Right lung (tissue), 10 donors: ENCODE measurements at places on chromosomes 5 and 9.

GRCh38 chr9:135814421-135815095, 92.8 kb downstream of the CAMSAP1 start:
- DNase-seq: no peak

DNA sequence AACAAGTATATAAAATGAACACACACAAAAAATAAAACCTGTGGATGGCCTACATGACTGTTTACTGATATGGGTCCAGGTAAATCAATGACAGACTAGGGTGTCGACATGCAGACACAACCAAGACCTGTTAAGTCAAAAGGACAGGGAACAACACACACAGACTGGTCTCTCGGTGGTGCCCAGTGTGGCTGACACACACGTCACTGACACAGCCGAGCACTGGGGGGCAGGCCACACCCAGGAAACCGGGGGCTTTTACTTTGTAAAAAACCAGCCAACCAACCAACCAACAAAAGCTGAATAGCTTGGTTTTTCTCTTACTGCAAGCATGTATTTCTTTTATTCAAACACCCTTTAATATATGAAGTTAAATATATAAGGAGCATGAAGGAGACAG, 5.0 kb downstream of the FAM163B start:
- DNase-seq: no peak

DNA sequence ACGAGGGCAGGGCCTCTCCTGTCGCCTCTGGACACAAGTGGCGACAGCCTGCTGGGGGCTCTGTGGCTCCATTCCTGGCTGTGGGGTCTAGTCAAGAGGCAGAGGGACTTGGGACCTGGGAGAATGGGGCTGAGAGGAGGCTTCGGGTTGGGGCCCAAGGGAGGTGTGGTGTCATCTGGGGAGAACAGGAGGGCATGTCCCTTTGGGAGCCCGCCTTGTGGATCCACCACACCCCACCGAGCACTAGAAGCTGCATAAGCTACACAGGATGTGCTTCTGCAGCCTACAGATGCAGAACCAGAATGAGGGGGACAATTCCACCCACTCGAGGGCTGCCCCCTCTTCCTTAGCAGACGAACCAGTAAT, 3.9 kb upstream of the MAN1B1 start:
- DNase-seq: no peak

- no peak for DNase-seq
These were observed 379.5 kb upstream of the GRAMD2B start for GRCh38 chr5:126043688-126044087.

DNA sequence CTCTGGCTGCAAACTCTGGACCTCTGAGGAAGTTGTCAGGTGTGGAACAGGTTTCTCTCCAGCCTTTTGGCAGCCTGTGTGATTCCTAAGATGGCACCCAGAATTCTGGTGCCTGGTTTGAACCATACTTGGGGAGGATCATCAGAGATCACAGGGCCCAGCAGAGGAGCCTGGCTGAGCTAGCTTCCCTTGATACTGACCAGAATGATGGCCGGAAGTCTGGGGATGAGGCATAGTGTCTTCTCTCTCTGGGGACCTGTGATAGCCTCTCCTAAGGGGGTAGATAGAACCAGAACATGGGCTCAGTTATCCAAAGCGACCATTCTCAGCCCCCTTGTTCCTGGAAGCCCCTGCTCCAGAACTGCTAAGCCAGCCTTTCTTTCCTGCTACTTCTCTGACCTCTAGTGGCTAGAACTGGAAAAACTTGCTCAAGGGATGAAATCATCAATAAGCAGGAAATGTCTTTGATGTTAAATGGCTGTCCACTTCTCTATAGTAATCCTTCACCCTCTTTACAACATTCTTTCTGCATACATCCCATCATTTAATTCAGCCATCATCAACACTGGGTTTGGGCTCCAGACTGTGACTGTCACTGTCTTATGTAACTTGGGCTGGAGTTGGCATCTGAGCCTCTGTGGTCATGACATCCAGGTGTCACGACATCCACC, 55.1 kb downstream of the C9orf152 start:
- no peak for DNase-seq

DNA sequence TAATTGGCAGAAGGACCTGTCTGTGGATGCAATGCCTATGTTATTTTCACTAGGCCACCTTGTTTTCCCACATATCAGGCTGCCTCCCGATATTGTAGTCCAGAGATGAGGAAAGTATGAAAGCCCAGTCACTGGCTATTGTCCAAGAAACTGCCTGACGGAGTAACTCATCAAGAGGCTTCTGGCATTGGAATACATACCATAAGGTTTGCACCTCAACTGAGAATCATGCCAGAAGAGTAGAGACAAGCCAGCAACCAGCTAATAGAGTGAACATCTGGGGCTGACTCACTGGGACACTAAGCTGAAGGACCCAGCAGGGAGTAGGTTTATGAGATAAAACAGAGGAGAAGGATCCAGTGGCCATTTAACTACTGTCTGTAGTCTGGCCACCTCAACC, 137.2 kb upstream of the FST start:
- DNase-seq: no peak

DNA sequence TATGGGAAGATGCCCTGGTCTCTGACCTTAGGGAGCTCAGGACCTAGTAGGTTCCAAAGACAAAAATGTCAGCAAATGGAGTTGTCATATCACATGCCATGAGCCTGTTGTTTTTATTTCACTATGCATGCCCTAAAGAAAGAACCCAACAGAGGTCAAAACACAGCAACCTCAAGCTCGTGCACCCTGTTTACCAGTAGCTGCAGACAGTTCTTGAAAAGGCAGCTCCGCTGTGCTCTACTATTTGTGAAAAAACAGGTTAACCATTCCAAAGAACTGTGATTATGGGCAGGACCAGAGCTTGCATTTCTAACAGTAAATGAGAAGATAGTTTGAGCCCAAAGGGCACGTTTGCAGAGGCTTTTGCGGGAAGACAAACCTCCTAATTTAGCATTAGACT, 22.8 kb downstream of the ITK start:
- no peak for DNase-seq

- DNase-seq: no peak
These were observed 16.3 kb upstream of the SEMA5A start for GRCh38 chr5:9562141-9562540.

GRCh38 chr5:56288873-56289601, 55.9 kb upstream of the ANKRD55 start:
- no peak for DNase-seq

DNA sequence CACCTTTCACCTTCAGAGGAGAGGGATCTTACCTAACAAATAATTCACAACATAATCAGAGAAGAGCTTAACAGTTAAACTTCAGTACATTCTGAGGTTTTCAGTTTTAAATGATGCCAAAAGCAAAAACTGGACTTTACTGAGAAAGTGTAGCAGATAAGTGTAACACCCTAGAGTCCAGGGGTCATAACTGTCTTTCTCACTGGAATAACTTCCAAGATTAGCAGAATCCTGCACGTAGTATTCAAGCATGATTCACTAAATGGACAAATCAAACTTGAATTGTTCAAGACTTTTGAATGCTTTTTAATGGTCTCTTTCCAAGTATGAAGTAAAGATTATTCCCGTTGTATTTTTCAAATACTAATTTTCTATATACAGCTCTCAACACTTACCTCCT, 180.1 kb upstream of the NREP start:
- DNase-seq: peak; percentile 17

- DNase-seq: no peak
These were observed 108.4 kb upstream of the LARP1 start for GRCh38 chr5:154646745-154647113.

DNA sequence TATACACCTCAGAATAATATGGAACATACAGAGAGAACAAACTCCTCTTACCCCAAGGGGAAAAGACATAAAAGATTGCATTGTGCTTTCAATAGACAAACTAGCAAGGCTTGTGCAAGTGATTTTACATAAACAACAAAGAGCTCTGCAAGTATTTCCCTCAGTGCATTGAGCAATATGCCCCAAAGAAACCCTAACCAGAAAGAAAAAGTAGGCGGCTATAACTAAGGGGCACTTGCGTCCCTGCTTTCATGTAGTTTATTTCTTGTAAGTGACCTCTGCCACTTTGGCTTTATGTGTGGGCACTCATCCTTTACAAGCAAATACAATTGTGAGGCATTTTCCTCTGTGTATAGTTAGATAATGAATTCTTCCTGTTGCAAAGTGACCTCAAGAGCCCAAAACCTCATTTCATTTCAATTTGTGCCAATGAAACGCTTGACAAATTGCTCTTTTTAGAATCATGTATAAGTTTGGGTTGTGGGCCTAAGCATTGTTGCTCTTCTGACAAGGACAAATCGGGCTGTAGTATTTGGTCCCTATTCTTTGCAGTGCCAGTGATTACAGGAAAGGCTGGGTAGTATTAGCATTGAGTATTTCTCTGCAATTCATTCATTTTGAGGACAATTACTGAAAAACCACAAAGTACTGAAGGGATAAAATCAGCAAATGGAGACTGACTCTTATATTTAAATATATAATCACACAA, 282.2 kb downstream of the DTWD2 start:
- DNase-seq: no peak

DNA sequence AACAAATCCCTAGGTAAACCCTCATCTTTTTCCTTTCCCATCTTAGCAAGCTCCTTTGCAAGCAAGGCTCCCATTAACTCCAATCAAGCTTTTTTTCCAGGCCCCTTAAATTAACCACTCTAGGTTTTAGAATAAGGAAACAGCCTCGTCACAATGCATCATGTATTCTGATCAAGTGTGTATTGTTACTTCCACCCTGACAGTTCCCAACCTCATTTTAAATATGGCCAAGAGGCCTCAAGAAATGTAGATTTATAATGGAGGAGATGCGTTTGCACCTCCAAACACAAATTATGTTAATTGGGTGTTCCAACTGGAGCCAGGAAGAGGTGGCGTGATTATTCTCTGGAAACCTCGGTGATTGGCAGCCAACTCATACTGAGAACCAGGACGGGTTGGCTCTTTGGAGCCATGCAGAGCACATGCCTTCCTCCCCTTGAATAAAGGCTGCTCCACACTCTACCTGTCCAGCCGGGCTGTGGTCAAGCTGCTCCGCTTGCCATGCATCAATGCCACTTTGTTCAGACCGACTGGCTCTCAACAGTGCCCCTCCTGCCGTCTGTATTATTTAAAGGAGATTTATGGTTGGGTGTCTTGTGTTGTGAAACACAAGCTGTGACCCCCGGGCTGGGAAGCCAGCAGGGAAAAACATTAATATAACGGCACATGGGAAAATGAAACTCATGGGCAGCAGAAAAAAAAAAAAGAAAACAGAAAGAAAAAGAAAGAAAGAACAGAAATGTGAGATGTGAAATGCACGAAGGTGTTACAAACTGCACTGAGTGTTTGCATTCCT, 191.1 kb downstream of the EBF1 start:
- DNase-seq: no peak

DNA sequence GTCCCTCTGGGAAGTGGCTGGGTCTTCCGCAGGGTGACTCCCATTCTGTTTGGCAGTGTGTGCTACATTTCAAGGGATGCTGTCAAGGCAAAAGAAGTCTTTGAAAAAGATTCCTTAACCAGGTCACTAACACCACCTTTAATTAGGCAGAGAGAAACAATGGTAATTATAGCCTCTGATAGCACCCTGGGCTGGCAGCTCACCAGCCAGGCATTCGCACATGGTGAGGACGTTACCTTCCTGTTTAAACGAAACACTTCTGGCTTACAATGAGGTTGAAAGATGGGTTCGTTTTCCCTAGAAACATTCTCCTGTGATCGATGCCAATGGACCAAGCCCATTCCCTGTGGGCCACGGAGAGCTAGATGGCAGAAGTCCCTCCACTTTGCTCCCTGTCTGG, 230.1 kb upstream of the PANK3 start:
- DNase-seq: no peak

- no peak for DNase-seq
These were observed 55.6 kb upstream of the COL5A1 start for GRCh38 chr9:134585746-134586706.

- DNase-seq: no peak
These were observed 153.8 kb upstream of the FST start for GRCh38 chr5:53326424-53327153.

GRCh38 chr9:134357631-134358025, 31.4 kb downstream of the RXRA start:
- no peak for DNase-seq

DNA sequence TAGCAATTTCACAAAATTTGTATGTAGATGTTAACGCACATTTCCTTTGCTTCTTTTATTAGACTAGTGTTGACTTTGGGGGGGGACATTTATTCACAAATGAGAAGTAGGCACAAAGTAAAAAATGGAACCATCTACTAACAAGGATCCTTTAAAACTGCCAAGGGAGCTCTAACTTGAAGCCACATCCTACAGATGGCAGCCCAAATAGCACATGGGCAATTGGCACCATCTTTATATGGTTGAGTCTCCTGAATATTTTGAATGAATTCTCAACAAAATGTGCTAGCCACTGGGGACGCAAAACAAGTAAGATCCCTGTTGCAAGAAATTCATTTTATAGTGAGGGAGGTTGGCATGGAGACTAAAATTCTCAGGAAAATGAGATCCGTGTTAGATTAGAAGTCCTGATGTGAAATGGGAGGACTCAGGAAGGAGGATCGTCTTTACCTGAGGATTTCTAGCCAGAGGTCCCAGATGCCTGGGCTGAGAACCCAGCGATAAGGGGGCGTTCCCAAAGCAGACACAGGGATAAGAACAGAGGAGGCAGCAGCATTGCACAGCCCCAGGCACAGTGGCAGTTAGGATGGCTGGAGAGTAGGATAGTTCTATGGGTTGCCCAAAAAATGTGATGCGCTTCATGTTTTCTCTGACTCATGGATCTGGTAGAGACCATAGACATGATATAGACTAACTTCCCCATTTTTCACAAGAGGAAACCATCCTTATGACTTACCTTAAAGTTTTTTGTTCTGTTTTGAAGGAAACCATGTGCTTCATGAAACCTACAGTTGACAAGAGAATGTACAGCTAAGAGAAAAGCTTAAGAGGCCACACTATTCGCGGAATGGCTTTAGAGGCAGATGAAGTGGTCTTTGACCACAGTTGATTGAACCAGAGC, 37.4 kb downstream of the C9orf152 start:
- DNase-seq: no peak

DNA sequence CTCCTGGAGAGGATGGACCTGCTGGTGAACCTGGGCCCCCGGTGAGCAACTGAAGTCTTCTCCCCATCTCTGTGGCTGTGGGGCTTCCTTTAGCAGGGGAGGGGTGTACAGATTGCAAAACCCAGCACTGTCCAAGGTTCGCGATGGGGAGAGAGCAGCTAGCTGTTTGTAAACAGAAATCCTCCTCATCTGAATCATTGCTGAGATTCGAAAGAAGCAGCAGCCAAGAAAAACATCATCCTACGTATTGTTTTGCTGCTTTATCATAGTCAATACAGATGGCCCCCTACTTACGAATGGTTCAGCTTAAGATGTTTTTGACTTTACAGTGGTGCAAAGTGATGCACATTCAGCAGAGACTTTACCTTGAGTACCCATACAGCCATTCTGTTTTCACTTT, 80.0 kb upstream of the TGFBR1 start:
- DNase-seq: no peak

DNA sequence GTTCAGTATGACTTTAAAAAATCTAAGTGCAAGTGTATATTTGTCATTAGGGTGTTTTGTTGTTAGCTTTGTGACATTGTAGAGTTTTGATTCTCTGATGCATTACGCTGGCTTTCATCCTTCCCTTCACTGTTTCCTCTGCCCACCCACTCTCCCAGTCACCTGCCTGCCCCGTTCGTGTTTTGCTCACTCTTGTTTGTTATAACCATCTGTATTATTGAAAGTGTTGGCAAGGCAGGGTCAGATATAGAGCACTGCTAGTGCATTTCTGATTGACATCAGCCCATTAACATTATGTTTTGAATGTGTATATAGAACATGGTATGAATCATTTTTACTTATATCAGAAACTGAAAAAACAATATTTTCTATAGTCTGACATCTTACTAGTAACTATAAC, 27.3 kb downstream of the SCGB3A1 start:
- no peak for DNase-seq

GRCh38 chr9:99040911-99041582, 63.9 kb upstream of the TGFBR1 start:
- no peak for DNase-seq
